ENCODE measurements at places on chromosomes 2 and 18.

- DNase-seq, result no peak
Measured at GRCh38 chr2:227464851-227465250, 7.1 kb upstream of the AGFG1 start.

- DNase-seq, result no peak
Measured at GRCh38 chr2:120442541-120442922, 96.6 kb downstream of the INHBB start.

- no peak for DNase-seq
Measured at GRCh38 chr18:79690071-79690470, 10.5 kb downstream of the CTDP1 start.

- DNase-seq, result no peak
Measured at GRCh38 chr18:62729487-62730386, 14.4 kb downstream of the PHLPP1 start.

DNA sequence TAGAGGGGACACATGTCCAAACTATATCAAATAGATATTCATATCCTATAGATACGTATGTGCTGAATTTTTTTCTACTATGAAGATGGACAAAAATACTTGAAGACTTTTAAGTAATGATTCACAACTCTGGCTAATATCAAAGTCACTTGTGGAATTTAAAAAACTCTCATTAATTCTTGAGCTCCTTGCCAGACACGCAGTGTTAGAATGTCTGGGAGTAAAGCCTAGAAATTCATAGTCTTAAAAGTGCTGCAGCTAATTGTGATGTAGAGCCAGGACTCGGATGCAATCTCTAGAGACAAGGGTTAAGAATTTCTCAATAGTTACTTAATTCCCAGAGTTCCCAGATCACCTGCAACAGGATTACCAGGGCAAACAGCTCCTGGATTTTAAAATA, 107.4 kb downstream of the ARL6IP6 start:
- DNase-seq, result no peak

- DNase-seq, result no peak
Measured at GRCh38 chr2:39516347-39517101, 79.4 kb upstream of the MAP4K3 start.

- DNase-seq, result no peak
Measured at GRCh38 chr18:62828852-62829251, 113.5 kb downstream of the PHLPP1 start.

GRCh38 chr18:21342372-21342771, 100.3 kb downstream of the GREB1L start:
- DNase-seq, result no peak

- DNase-seq, result no peak
Measured at GRCh38 chr18:9823805-9824473, 61.8 kb upstream of the TXNDC2 start.

DNA sequence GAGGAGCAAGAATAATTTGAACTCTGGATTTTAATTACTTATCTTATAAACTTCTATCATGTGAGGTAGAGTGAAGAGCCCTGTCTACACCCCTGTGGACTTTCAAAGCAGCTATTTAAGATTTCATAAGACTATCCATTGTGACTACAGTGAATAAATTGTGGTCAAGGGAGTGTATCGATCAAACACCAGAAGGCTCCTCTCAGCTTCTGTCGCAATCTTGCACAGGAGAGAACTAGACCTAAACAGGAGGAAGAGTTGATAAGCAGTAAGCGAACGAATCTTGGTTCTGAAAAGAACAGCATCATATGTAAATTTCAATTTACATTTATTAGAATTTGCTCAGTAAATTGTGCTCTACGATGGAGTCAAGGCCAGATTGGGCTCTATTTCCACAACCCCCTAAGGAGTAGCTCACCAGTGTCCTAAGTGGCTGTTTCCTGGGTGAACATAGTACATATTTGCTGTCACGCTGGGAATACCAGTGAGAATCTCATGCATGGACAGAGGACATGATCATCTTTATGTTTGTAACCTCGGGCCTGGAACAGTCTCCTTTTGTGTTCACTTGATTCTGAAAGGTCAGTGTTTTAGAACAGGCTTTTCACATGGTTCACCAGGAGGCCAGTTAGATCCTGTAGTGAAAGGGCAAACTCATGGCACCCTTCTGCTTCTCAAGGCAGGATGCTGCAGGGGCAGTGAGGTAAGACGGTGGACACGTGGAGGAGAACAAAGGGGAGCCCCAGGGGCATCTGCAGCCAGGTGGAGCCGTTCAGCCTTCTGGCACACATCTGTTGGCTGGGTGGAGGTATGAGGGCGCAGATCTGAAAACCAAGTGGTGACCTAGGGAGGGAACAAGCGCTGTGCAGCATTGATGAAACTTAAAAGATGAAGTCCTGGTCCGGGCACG, 33.3 kb downstream of the NPAS2 start:
- no peak for DNase-seq

- DNase-seq, result no peak
Measured at GRCh38 chr18:68543344-68543743, 171.6 kb downstream of the TMX3 start.

- peak; percentile 66 for DNase-seq
Measured at GRCh38 chr2:47767880-47768609, 14.9 kb upstream of the MSH6 start.

GRCh38 chr2:186588940-186589611, 780 bp upstream of the ITGAV start:
- no peak for DNase-seq

GRCh38 chr2:237913193-237913917, 53.5 kb upstream of the UBE2F start:
- no peak for DNase-seq

DNA sequence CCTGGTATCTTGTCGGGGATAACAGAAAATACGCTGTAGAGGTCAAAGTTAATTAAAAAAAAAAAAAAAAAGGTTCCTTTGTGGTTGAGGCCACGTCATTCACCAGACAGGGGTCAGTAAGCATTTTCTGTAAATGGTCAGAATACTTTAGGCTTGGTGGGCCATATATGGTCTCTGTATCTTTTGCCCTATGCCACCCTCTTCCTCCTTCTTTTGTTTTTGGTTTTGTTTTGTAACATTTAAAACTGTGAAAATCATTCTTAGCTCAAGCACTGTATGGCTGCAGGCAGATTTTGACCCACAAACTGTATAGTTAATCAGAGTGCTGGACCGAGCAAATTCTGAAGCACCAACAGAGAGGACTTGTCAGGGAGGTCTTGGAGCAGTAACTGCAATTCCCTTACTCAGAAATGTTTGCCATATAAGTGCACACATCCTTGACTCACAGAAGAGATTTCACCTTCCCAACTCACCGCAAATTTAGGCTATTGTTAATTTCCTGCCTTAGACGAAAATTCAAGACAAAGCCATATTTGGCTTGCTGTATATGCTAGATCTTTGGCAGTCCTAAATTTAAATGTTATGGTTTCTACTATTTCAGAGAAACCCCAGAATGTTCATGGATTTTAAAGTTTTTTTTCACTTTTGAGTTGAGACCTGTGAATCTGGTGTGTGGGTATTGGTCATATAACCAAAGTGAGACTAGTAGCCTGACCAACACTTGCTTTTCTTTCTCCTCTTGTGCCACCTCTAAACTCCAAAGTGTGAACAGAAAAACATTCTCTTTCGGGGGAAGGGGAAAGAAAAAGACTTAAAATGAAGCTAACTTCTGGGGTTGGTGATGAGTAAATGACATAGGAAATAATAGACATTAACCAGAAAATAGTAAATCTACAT, 65.4 kb downstream of the DOCK10 start:
- no peak for DNase-seq

- DNase-seq, result no peak
Measured at GRCh38 chr2:134070281-134070741, 183.6 kb upstream of the MGAT5 start.

DNA sequence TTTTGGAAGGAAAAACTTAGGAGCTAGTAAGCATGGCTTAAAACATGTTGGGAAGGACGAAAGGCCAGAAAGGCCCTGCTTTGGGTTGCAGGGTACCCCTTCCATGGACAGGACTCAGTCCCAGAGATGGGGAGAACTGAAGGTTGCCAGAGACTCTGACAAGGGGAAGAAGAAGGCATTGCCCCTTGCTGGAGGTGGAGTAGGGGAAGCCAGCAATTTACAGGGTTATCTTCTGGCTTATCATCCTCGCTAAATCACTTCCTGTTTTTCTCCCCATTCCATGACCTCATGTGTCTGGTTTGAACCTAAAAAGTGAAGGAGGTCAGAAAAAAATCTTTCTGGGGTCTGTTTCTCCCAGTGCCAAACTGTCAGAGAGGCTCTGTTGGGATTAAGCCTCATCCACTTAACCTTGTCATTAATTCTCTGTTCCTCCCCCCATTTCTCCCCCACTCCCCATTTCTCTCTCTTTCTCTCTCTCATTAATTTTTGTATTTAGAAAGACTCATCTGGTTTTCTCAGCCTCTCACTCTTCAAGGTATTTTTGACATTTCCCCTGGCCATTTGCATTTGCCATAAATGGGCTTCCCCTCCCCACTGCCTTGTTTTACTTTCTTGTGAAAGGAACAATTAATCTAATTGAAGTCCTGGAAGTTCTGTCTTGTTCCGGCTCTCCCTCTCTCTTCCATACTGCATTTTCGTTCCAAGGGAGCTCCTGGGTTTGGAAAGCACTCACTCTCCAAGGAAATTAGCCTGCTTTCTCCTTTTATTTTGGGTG, 17.4 kb downstream of the NRP2 start:
- no peak for DNase-seq

- DNase-seq, result no peak
Measured at GRCh38 chr2:113770929-113771328, 14.5 kb upstream of the SLC35F5 start.

DNA sequence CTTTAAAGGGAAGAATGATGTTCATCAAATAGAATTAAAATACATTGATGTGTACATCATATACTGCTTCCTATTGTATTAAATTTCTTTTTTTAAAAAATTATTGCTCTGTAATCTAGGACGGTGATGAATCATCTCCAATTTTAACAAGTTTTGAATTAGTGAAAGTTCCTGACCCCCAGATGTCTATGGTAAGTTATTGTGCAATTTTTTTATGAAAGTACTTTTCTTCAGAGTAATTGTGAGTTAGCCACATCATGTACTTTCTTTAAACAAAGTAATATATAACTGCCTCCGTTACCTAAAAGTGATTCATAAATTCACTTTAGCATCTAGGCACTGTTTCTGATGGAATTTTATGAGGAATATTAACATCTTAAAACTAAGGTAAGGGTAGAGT, 38.1 kb downstream of the PIK3C3 start:
- DNase-seq, result no peak

GRCh38 chr18:1014509-1014908, 109.8 kb downstream of the ADCYAP1 start:
- DNase-seq, result no peak

DNA sequence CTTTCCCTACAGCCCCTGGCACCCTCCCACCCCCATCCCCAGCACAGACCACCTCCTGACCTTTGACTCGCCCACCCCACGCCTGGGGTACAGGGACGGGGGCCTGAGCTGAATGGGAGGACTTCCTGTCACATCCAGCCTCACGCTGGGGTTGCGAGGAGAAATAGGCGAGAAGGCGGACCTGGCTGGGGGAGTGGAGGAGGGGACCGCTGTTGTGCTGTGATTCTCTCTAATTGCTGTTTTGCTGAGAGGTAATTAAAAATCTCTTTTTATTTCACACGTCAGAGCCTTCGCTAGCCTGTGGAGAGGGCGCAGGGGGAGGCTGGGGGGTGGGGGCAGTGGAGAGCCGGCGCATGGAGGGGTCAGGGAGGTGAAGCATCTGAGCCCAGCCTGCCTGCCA, 9.7 kb upstream of the ECEL1 start:
- DNase-seq, result no peak

GRCh38 chr2:150532879-150533278, 45.4 kb upstream of the RND3 start:
- no peak for DNase-seq

GRCh38 chr2:185668710-185669109, 69.9 kb upstream of the FSIP2 start:
- DNase-seq, result no peak

DNA sequence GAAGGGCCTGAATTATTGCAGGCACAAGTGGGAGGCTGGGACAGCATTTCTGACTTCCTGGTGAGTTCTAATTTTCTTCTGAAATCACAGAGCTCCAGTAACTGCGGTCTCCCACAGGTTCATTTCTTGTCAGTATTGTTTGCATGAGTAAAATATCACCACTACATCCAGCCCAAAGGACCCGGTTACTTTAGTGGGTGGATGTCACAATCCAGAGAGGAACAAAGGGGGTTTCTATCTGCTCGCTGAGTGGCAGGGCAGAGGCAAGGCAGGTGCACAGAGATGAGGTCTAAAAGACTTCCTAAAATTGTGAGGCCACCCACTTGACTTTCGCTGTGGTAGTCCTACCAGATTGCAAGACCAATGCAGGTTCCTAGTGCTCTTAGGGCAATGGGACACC, 800.4 kb upstream of the ID2 start:
- no peak for DNase-seq

DNA sequence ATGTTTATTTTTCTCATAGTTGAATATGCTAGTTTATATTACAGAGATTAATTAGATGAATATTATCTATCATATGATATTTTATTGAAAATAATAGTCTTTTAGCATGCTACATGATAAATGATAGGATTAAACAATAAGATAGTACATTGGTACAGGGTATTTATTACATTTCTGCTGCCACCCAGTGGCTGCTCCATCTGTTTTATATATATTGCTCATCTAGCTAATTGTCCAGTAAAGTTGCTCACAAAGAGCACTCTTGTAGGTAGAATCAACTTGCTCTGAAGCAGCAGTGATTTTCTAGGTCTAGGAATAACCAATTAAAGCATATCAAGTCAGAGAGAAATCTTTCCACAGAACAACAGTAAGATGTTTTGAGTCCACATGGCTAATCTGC, 183.3 kb downstream of the ASXL3 start:
- DNase-seq, result no peak

DNA sequence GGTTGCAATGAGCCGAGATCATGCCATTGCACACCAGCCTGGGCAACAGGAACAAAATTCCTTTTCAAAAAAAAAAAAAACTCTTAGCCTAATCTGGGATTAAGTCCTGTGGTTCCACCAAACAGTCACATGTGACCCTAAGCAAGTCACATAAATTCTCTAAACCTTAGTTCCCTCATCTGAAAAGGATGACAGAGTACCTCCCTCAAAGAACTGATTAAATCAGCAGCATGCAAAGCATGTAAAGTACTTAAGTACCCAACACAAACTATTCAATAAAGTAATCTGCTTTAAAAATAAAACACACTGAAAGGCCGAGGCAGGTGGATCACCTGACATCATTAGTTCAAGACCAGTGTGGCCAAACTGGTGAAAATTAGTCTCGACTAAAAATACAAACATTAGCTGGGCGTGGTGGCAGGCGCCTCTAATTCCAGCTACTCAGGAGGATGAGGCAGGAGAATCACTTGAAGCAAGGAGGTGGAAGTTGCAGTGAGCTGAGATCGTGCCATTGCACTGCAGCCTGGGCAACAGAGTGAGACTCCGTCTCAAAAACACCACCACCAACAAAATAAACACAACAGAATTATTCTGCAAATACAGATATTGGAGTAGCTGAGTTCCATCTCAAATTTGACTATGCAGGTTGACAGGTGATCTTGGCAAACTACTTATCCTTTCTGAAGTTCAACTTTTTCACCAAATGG, 7.0 kb downstream of the USP34 start:
- no peak for DNase-seq

DNA sequence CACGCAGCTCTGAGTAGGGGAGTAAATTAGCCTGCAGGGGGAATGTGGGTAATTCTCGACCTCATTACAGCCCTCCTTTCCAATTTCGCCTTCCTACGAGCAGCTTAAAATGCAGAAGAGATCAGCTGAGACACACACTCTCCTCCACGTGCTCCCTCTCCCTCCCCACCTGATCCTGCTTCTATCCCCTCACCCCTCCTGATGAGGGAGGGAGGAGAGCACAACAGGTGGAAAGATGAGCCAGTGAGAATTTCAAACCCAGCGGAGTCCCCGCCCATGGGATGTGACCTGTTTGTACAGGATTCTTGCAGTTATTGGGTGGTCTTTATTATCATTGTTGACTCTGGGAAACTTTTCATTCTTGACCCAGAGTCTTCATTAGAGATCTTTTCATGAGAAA, 35.5 kb downstream of the DDX18 start:
- no peak for DNase-seq
